ENCODE measurements at places on chromosomes 7 and 10. TPM values are rescaled to one million over a fixed set of nuclear protein-coding genes. Genes with fewer than 3 reads are reported as not detected.

Gene HOXA9
- total RNA-seq, result not detected

Gene AVPI1
- 32.9 TPM for total RNA-seq

Gene FXYD4
- total RNA-seq, result 1.9 TPM

Gene LIPM
- total RNA-seq, result not detected

Gene KIF11
- 0.84 TPM for total RNA-seq

Gene TSPAN15
- 65.4 TPM for total RNA-seq

Gene GDF10
- total RNA-seq, result 6.8 TPM

Gene UBN2
- 44.8 TPM for total RNA-seq

Gene NXPH1
- 12.8 TPM for total RNA-seq

Gene SPDYE6
- not detected for total RNA-seq

Gene SLK
- 39.7 TPM for total RNA-seq

Gene LIPJ
- 0.61 TPM for total RNA-seq

Gene SYNPO2L
- 0.16 TPM for total RNA-seq

Gene CLDN3
- not detected for total RNA-seq

Gene CPA1
- not detected for total RNA-seq

Gene BLVRA
- total RNA-seq, result 46.5 TPM

Gene NUTM2B
- total RNA-seq, result 1.4 TPM

Gene SFXN2
- total RNA-seq, result 8.5 TPM

Gene NPSR1
- not detected for total RNA-seq

Gene PRLHR
- total RNA-seq, result 2.1 TPM

Gene GPER1
- total RNA-seq, result 10.3 TPM

Gene CLCN1
- not detected for total RNA-seq

Gene DEPP1
- 14.3 TPM for total RNA-seq

Gene CNPY1
- not detected for total RNA-seq

Gene CADPS2
- total RNA-seq, result 108 TPM

Gene ADRA2A
- total RNA-seq, result 6.3 TPM

Gene WIPF3
- 33.3 TPM for total RNA-seq

Gene CFAP46
- 16.0 TPM for total RNA-seq

Gene ASL
- 20.3 TPM for total RNA-seq

Gene CPA4
- total RNA-seq, result 1.6 TPM

Gene CTAGE15
- total RNA-seq, result not detected

Gene CPED1
- total RNA-seq, result 4.6 TPM

Gene FZD1
- 4.3 TPM for total RNA-seq

Gene VENTX
- 0.34 TPM for total RNA-seq

Gene OPN1SW
- total RNA-seq, result 0.83 TPM

Gene HMX3
- total RNA-seq, result not detected

Gene ZNF804B
- 3.5 TPM for total RNA-seq

Gene LIPF
- not detected for total RNA-seq

Gene CCDC71L
- total RNA-seq, result 6.5 TPM

Gene OGDHL
- total RNA-seq, result 89.8 TPM

Gene CCL26
- total RNA-seq, result not detected

Gene ZNF12
- total RNA-seq, result 20.6 TPM

Gene KCNH2
- total RNA-seq, result 18.6 TPM

Gene CCDC172
- not detected for total RNA-seq

Gene UTF1
- total RNA-seq, result 0.38 TPM

Gene MCM10
- not detected for total RNA-seq

Gene SSMEM1
- total RNA-seq, result not detected

Gene VIPR2
- total RNA-seq, result 3.5 TPM

Gene BUB3
- 65.8 TPM for total RNA-seq

Gene RELN
- 14.2 TPM for total RNA-seq

Gene OR2A25
- total RNA-seq, result not detected

Gene GNGT1
- not detected for total RNA-seq

Gene AQP1
- total RNA-seq, result 23.1 TPM

Gene NME8
- total RNA-seq, result 1.2 TPM

Gene C10orf53
- total RNA-seq, result not detected

Gene NOD1
- 3.7 TPM for total RNA-seq

Gene PNLIP
- not detected for total RNA-seq

Gene DENND2A
- total RNA-seq, result 27.8 TPM

Measured in dorsolateral prefrontal cortex (tissue), 122 donors.